CD8-positive, alpha-beta memory T cell (primary cell): ENCODE measurements at places on chromosomes 7 and 10.

- no peak for DNase-seq
Observed at GRCh38 chr7:157825325-157825724, 488.5 kb downstream of the DNAJB6 start.

- no peak for DNase-seq
Observed at GRCh38 chr10:103947799-103948516, 19.0 kb upstream of the SLK start.

DNA sequence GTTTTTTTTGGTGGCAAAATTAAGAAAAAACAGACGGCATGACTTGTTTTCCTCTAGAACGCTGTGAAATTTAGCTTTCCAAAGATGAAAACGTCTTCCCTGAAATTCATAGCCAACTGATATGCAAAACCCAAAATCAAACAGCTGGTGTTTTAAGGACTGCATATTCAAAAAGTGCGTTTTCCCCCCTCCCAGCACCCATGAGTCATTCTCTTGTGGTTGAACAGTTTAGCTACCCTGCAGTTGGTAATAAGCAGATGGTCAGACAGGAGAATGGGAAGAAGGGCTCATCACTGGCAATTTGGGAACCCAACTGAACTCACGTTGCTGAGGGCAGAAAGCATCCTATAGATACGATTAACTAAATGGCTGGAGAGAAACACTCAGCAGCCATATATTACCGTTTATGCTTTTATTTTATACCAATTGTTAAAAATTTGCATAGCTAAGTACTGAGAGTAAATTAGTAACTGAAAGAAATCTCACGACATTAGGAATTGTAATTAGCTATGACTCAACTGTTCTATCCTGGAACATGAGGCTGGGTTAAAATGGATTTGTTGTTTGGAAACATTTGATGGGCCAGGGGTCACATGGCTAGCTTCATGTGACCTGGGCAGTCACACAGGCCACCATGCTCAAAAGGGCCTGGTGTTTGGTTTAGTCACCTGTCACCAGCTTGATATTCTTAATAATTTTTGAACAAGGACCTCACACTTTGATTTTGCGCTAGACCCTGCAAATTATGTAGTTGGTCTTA is 343.1 kb downstream of the PHTF2 start:
- no peak for DNase-seq

DNA sequence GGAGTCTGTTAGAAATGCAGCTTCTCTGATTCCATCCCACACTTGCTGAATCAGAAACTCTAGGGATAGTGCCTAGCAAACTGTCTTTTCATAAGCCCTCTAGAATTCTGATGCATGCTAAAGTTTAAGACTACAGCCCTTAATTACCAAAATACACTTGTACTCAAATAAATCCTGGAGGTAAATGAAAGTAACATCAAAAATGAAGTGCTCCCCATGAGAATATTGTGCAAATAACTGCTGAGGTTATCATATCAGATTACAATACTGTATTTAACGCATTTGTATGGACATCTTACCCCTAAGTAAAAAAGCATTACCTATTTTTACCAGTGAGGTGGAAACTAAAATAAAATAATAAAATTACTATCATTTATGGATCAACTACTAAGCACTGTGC is 104.7 kb downstream of the CHCHD3 start:
- no peak for DNase-seq

- no peak for DNase-seq
Observed at GRCh38 chr7:93890041-93890463, 501 bp downstream of the TFPI2 start.

DNA sequence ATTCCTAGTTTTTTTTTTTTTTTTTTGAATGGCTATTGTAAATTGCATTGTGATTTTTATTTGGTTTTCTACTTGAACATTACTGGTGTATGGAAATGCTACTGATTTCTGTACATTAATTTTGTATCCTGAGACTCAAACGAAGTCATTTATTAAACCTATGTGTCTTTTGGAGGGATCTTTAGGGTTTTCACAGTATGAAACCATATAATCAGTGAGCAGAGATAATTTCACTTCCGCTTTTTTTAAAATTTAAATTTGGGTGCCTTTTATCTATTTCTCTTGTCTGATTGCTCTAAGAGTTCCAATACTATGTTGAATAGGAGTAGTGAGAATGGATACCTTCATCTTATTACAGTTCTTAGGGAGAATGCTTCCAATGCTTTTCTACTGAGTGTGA is 102.7 kb downstream of the ZWINT start:
- DNase-seq: no peak

GRCh38 chr7:159271781-159272180 is 127.1 kb upstream of the VIPR2 start:
- no peak for DNase-seq

- no peak for DNase-seq
Observed at GRCh38 chr10:29767968-29768367, 133.2 kb upstream of the SVIL start.

DNA sequence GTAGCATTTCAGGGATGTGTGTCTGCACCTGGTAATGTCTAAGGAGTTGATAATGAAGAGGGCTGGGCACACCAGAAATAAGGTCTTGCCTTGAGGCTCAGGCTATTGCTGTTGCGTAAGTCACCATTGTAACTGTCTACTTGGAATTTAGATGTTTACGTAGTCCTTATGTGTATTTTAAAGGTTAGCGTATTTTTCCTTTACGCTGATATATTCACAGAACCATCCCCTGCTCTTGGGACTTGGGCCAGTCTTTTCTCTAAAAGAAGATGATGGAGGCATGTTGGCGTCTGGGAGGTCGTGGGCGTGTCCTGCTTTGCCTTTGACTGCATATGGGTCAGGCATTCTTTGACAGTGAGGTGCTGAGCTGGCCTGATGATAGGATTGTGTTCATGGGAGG is 14.7 kb downstream of the WDR37 start:
- no peak for DNase-seq

GRCh38 chr7:11343818-11344413 is 370.2 kb downstream of the PHF14 start:
- no peak for DNase-seq

- no peak for DNase-seq
Observed at GRCh38 chr10:12848439-12849173, 152.9 kb downstream of the CCDC3 start.
